ENCODE measurements at places on chromosomes 7 and 10. TPM values are rescaled to one million over a fixed set of nuclear protein-coding genes. Genes with fewer than 3 reads are reported as not detected.
A peak's percentile ranks its signal among the peaks of the same experiment; 100 is the strongest.

The TMEM270 gene
- not detected for total RNA-seq

The HMX3 gene
- total RNA-seq, result not detected

The CCL24 gene
- not detected for total RNA-seq

DNA sequence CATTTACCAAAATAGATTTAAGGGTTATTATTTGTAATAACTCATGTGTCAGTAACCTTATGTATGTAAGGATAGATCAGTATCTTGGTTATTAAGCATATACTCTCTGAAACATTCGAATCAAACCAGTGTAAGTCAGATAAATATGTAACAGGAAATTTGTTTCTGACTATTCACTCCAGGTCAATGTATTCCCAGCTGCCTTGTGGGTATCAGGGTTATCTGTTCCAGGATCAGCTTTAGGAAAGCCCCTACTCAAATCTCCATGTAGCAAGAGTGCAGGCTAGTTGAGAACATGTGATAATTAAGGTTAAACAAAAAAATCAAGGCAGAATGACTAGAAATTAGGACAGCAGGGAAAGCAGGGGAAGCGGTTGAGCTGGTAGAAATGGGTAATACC, 201.7 kb downstream of the AUTS2 start:
- no peaks in the 10 kb centered on the region for H3K36me3 ChIP-seq
- no peak for DNase-seq
- H3K27me3 ChIP-seq, result no peaks in the 10 kb centered on the region
- no peak overlapping the region for H3K4me3 ChIP-seq

DNA sequence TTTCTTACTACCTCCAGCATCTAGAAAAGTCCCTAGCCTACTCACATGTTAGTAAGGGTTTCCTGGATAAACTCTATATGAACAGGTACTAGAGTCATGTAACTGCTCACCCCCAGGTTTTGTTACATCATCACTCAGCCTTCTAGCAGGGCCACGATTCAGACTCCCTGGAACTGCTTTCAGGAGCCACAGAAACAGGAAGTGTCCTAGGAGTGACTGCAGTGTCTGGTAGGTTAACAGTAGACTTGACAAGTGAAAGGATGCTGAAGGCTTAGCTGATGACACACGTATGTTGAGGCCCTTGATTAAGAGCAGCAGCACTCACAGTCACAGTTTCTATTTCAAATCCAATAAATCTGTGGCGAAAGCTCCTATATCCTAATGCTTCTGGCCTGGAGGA, 101.2 kb downstream of the DNMBP start:
- no peak overlapping the region for H3K4me3 ChIP-seq
- peaks cover 42% of the 10 kb centered on the region for H3K4me1 ChIP-seq
- DNase-seq, result no peak
- H3K27me3 ChIP-seq, result no peaks in the 10 kb centered on the region

DNA sequence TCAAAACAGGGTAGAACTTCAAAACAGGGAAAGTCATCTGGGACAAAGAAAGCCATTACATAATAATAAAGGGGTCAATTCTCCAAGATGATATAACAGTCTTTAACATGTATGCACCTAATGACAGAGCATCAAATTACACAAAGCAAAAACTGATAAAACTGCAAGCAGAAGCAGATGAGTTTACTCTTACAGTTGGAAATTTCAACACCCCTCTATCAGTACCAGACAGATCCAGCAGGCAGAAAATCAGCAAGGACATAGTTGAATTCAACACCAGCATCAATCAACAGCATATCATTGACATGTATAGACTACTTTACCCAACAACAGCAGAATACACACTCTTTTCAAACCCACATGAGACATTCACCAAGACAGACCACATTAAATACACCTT, 233.0 kb upstream of the NEBL start:
- H3K4me3 ChIP-seq, result no peak overlapping the region
- H3K27me3 ChIP-seq, result no peaks in the 10 kb centered on the region
- H3K36me3 ChIP-seq, result peaks cover 3% of the 10 kb centered on the region
- no peak overlapping the region for H3K27ac ChIP-seq
- DNase-seq, result no peak
- H3K4me1 ChIP-seq, result no peaks in the 10 kb centered on the region

- no peak overlapping the region for H3K27ac ChIP-seq
- peaks cover 33% of the 10 kb centered on the region for H3K4me1 ChIP-seq
- DNase-seq, result no peak
- no peaks in the 10 kb centered on the region for H3K36me3 ChIP-seq
- H3K27me3 ChIP-seq, result no peaks in the 10 kb centered on the region
These were observed 22.3 kb upstream of the TMEM72 start for GRCh38 chr10:44888886-44889285.

DNA sequence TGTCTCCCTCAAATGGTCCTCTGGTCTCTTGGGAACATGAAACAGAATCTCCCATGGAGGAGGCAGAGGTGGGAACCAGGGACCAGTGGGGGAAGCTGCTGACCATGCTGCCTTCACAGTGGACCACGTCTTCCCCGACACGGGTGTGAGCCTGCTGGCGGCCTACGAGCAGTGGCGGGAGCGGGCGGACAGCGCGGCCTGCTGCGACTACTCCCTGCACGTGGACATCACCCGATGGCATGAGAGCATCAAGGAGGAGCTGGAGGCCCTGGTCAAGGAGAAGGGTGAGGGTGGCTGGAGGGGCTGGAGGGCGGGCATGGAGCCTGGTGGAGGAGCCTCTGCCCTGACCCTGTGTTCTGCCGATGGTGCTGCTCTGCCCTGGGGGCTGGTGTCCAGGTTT, 8.0 kb downstream of the DPYSL4 start:
- H3K4me3 ChIP-seq, result no peak overlapping the region
- H3K27ac ChIP-seq, result no peak overlapping the region
- H3K36me3 ChIP-seq, result peaks cover 12% of the 10 kb centered on the region
- no peaks in the 10 kb centered on the region for H3K27me3 ChIP-seq
- H3K4me1 ChIP-seq, result no peaks in the 10 kb centered on the region

DNA sequence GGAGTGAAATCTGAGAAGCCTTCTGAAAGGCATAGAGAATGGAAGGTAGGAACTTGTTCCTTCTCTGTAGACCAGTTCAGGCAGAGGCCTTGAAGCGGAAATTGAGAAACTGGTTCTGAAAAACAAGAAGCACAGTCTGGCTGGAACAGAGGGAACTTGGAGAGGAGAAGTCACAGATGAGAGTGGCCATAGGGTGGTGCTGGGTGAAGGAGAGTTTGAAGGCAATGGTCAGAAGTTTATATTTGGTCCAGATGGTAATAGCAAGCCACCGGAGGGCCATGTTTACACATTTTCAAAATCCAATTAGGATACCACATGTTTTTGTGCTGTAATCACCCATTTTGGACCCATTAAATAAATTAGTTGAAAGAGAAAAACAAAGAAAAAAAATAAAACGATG, 692.5 kb downstream of the INHBA start:
- H3K27me3 ChIP-seq, result no peaks in the 10 kb centered on the region

DNA sequence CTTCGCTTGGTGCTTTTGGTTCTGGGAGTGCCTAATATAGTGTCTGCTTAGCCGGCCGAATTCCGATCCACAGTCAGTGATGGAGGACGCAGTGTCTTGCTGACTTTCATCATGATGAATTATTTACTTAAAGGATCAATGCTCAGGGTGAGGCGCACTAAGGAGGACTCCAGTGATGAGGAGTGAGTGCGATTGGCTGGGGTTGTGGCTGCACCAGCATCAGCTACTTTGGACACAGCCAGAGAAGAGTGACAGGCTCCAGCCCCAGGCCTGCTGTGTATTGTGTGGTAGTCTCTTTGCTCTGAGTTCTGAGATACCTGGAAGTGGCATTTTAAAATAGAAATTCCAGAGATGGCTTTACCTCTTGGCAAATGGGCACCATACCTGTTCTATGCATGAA, 73.3 kb upstream of the ANLN start:
- no peaks in the 10 kb centered on the region for H3K27me3 ChIP-seq
- DNase-seq, result no peak
- no peak overlapping the region for H3K4me3 ChIP-seq
- peaks cover 3% of the 10 kb centered on the region for H3K36me3 ChIP-seq

DNA sequence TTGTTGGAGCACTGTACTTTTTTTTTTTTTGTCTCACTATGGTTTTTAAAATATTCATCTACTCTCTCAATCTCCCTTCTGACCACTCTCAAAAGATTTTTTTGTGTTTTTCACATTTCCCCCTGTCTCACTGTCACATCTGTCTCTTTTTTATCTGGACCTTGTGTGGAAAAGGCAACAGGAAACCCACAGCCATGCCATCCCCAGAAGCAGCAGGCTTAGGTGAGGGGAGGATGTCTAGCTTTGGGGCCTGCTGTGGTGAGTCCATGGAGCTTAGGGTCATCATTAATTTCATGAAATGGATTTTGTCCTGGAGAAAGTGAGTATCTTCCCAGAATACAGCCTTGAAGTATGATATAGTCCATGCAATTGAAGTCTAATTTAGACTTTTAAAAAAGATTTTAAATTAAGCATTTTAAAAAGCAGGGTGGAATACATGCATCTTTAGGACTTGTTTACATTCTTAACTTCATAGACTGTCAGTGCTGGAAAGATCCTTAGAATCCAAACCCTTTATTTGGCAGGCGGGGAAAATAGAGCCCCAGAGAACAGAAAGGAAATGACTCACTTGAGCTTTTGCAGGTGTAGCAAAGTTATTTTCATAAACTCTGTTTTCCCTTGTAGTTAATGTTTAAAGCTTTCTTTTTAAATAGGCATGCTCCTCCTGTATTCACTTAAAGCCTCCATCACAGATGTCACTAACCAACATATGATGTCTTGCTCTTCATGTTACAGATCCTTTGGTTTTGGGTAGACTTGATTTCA, 25.1 kb downstream of the MINDY4 start:
- no peaks in the 10 kb centered on the region for H3K27me3 ChIP-seq
- H3K4me1 ChIP-seq, result peaks cover 4% of the 10 kb centered on the region
- H3K27ac ChIP-seq, result peak overlapping the region; percentile 44
- no peaks in the 10 kb centered on the region for H3K36me3 ChIP-seq
- H3K4me3 ChIP-seq, result no peak overlapping the region

- no peak overlapping the region for H3K27ac ChIP-seq
- H3K4me1 ChIP-seq, result peaks cover 10% of the 10 kb centered on the region
These were observed 106.2 kb upstream of the CACNA2D1 start for GRCh38 chr7:82549616-82550285.

- H3K27ac ChIP-seq, result no peak overlapping the region
- H3K27me3 ChIP-seq, result no peaks in the 10 kb centered on the region
- peaks cover 8% of the 10 kb centered on the region for H3K4me1 ChIP-seq
These were observed 35.7 kb downstream of the ITIH2 start for GRCh38 chr10:7738536-7739407.

GRCh38 chr10:14500172-14500765, 169.5 kb upstream of the FRMD4A start:
- H3K27ac ChIP-seq, result no peak overlapping the region
- no peaks in the 10 kb centered on the region for H3K27me3 ChIP-seq
- no peak overlapping the region for H3K4me3 ChIP-seq
- peaks cover 13% of the 10 kb centered on the region for H3K4me1 ChIP-seq
- no peaks in the 10 kb centered on the region for H3K36me3 ChIP-seq

- no peaks in the 10 kb centered on the region for H3K4me1 ChIP-seq
- no peak overlapping the region for H3K27ac ChIP-seq
- H3K36me3 ChIP-seq, result no peaks in the 10 kb centered on the region
- no peak for DNase-seq
- H3K4me3 ChIP-seq, result no peak overlapping the region
These were observed 270.6 kb downstream of the TRIL start for GRCh38 chr7:28687537-28687936.

- H3K36me3 ChIP-seq, result no peaks in the 10 kb centered on the region
- H3K27ac ChIP-seq, result no peak overlapping the region
These were observed 998.7 kb downstream of the LRMDA start for GRCh38 chr10:76430061-76430645.

DNA sequence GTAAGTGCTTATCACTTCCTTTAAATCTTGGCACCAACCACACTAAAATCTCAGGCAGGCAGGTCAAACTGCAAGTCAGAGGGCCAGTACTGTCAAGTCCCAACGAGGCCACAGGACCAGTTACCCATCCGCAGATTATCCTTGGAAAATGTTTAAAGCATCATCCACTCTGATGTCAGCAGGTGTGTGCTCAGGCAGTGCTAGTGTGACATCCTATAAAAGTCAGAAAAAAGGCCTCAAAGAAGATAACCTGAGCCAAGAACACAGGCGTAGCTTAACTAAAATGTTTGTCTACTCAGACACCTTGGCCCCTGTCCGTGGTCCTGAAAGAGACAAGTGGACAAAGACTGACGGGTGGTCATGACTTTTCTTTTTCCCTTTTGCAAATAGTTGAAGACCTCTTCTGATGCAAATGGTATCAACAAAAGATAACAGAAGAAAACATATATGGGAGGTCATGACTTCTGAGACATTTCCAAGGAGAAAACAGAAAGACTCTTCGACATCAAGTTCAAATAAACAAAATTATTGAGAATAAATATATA, 309.3 kb downstream of the KCNMA1 start:
- H3K36me3 ChIP-seq, result no peaks in the 10 kb centered on the region
- H3K4me3 ChIP-seq, result no peak overlapping the region
- H3K27me3 ChIP-seq, result peaks cover 38% of the 10 kb centered on the region
- H3K4me1 ChIP-seq, result no peaks in the 10 kb centered on the region
- peak; percentile 51 for DNase-seq
- no peak overlapping the region for H3K27ac ChIP-seq

DNA sequence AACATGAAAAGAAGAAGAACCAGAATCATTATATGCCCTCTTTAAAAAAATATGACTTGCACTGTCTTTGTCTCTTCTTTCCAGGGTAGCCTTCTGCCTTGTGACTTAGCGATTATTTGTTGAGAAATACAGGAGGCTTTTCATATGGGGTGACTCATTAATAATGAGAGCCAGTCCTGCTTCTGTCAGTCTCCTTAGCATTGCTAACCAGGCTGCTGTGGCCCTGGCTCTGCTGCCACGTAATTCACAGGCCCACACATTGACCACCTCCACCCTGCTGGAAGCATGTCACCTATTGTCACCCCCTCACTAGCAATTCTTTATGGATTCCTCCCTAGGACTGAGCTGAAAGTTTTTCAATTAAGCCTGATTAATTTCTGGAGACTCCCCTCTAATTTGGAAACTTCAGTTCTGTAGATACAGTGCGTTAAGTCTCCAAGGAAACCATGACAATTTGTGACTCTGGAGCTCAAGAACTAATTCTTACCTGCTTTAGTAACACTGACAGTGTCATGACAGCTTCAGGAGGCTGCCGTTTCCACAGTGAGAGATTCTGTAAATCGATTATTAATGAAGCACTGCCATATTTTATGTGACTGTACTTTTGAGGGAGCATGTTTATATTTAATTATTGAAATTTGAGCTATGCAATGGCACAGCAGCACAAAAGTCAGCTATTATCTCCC, 267.9 kb upstream of the SP8 start:
- no peak overlapping the region for H3K27ac ChIP-seq
- H3K4me3 ChIP-seq, result peak overlapping the region; percentile 11
- H3K4me1 ChIP-seq, result peaks cover 7% of the 10 kb centered on the region
- H3K36me3 ChIP-seq, result peaks cover 3% of the 10 kb centered on the region

- H3K27me3 ChIP-seq, result no peaks in the 10 kb centered on the region
- no peaks in the 10 kb centered on the region for H3K36me3 ChIP-seq
- H3K4me3 ChIP-seq, result no peak overlapping the region
- no peak for DNase-seq
- H3K27ac ChIP-seq, result no peak overlapping the region
- peaks cover 31% of the 10 kb centered on the region for H3K4me1 ChIP-seq
These were observed 51.4 kb downstream of the PKD1L1 start for GRCh38 chr7:47896809-47897423.

GRCh38 chr10:78231939-78232338, 198.3 kb downstream of the RPS24 start:
- DNase-seq, result no peak
- no peaks in the 10 kb centered on the region for H3K36me3 ChIP-seq
- no peak overlapping the region for H3K4me3 ChIP-seq
- H3K27me3 ChIP-seq, result no peaks in the 10 kb centered on the region
- no peak overlapping the region for H3K27ac ChIP-seq
